Epithelial cell of proximal tubule (primary cell): ENCODE measurements at places on chromosomes 4 and X. TPM values are rescaled to one million over a fixed set of nuclear protein-coding genes. Genes with fewer than 3 reads are reported as not detected.

DNA sequence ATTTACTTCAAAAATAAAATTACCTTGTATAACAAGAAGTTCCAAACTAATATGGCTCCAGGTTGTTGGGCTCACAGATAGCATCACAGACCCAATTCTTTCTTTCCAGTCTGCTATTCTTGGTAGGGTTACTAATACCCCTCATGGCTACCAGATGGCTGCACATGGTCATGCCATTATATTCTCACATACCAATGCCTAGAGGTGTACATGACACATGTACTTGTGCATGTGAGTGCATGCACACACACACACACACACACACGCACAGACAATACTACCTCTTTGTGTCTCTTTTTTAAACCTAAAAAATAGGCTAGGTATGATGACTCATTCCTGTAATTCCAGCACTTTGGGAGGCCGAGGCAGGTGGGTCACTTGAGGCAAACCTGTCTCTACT lies 31.1 kb downstream of the FBXO8 start:
- no peak for DNase-seq

DNA sequence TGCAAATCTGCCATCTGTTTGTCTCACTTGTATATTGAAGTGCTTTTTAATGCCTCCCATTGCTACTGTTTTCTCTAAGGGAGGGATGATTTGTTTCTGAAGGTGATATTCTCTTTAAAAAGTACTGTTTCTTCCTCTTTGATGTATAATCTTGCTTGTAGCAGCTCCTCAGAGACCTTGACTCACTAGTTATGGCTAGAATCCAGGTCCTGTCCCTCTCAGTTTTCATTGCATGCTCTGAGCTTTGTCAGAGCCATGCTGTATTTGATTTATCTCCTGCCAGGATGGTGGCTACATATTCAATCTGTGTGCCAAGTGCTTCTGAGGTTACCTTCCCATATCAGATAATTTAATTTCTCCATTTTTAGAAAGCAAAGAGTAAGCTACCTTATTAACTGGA lies 56.0 kb downstream of the GLUD2 start:
- DNase-seq: no peak

- DNase-seq: no peak
Measured at GRCh38 chr4:76813070-76813469, 84.9 kb downstream of the SOWAHB start.

DNA sequence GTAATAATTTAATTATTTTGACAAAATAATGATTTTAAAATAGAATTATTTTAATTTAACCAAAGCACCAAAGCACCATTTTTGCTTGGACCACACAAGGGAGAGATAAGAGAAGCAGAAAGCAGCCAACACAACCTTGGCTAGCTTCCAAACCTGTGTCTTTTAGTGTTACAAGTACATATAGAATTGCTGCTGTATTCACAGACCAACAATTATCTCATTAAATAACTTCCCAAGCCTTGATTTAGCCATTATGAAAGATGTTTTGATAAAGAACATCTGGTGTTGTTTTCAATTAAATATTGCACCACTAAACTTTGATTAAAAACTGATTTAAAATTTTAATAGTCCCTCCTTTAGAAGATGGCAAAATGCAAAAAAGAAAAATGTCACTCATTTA lies 14.0 kb upstream of the IGFBP7 start:
- DNase-seq: no peak

ESX1 gene
- 0.22 TPM in 1 of 2 replicates, not detected in the other for total RNA-seq

FAM184B gene
- total RNA-seq: 0.07 and 0.17 TPM in 2 replicates

ASB11 gene
- not detected in 2 replicates for total RNA-seq

GPR34 gene
- not detected in 2 replicates for total RNA-seq

CAPN6 gene
- 0.36 and 1.2 TPM in 2 replicates for total RNA-seq

MEPE gene
- total RNA-seq: not detected in 2 replicates

ARHGAP24 gene
- 3.3 and 9.9 TPM in 2 replicates for total RNA-seq

MAEA gene
- total RNA-seq: 72.3 and 114 TPM in 2 replicates
